ENCODE measurements at places on chromosomes 16 and 17.

GRCh38 chr16:47990676-47991075 lies 165.1 kb downstream of the ABCC12 start:
- DNase-seq = no peak

GRCh38 chr16:28981517-28981916 lies 3.3 kb upstream of the LAT start:
- no peak for DNase-seq

GRCh38 chr16:75279305-75279704 lies 27.9 kb upstream of the BCAR1 start:
- DNase-seq = no peak

GRCh38 chr17:78185981-78186691 lies 716 bp downstream of the TK1 start:
- no peak for DNase-seq

DNA sequence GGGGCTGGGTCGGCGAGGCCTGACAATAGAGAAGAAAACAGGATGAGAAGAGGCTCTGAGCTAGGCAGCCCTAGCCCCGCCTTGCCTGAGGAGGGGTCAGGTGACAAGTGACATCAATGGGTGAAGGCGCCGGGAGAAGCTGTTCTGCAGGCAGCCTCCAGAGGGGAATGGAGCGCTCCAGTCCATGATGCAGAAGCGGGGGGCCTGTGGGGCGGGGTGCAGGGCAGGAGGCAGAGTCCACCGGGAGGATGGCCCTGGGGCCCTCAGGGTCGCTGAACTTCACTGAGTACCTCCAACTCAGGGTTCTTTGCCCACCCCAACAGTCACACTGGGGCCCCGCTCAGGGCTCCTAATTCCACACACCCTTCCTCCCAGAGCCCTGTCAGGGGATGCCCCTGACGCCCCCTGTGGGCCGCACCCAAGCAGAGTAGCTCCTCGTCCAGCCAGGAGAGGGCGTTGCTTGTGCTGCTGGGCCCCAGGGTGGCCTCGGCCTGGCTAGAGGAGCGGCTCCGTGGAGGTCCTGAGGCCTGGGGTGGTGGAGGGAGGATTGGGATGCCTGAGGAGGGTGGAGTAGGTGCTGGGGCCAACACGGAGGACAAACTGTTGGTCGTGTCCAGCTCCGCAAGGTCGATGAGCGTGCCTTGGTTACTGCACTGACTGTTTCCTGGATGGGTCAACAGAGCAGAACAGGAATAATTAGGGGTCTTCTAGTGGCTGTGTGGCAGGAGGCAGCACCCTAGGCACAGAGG lies 20.8 kb downstream of the GGA3 start:
- DNase-seq = peak; percentile 48

DNA sequence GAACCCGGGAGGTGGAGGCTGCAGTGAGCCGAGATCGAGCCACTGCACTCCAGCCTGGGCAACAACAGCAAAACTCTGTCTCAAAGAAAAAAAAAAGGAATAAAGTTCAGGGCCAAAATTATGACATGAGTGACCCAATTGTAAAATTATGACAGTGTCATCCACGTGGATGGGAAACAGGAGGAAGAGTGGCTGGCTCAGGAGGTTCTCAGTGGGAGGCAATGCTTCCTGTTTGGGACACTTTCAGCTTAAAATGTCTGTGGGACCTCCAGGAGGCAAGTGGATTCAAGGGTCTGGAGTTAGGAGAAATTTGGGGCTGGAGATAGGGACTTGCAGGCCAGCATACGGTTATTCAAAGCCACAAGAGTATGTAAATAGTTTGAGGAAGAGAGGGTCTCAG lies 8.0 kb upstream of the STX4 start:
- DNase-seq = no peak

DNA sequence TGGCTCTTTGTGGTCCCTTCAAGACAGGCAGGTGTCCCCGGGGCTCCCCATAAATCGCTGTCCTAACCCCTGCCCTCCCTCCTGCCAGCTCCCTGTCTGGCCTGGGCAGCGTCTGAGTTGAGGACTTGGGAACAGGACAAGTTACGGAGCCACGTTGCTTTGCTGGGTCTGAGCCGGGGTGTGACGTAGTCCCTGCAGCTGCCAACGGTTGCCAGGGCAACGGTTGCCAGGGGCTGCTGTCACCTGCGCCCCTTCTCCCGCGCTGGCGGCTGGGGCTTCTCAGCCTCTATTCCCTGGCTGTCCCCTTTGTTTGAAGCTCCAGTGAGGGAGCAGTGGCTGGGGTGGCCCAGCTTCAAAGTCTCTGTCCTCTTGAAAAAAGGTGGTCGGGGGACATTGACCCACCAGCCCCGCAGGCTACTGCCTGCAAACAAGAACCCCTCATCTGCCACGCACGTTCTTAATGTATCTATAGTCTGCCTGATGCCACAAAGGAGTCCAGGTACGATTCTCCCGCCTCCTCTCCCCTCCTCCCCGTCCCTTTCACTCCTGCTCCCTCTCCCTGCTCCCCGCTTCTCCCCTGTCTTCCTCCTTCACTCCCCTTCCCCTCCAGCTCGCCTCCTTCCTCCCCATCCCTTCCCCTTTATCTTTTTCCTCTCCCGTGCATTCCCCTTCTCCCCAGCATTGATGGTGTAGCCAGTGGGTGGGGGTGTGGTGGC lies 10.9 kb downstream of the ADGRG1 start:
- DNase-seq = no peak

DNA sequence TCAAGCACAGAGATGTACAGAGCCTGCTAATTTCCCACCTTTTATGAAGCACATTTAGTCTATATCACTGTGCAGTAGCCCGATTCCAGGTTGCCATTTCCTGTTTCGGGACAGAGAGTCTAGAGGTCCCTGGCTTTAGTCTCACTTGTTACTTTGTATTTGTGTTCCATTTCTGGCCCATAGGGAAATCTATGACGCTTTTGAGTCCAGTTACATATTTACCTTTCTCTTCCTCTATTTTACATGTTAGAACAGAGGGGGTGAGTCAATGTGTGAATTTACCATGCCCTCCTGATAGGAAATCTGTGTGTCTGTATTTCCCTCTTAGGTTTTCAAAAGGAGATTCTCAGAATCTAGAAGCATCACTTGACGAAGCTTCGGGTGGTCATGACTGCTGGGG lies 227.1 kb upstream of the ZFHX3 start:
- no peak for DNase-seq

DNA sequence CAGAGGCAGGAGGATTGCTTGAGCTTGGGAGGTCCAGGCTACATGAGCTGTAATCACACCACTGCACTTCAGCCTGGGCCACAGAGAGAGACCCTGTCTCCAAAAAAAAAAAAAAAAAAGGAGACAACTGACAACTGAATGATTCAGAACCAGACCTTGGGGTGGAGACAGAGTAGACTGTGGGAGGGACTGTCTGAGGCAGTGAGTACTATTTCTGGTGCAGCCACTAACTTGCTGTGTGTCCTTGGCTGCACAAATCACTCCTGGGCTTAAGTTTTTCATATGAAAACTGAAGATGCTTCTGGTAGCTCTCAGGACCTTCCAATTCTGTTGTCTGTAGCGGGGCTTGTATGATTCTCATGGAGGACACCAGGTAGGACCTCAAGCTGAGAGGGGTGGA lies 5.8 kb downstream of the ASB16 start:
- DNase-seq = no peak

- peak; percentile 80 for DNase-seq
These were observed 65.2 kb upstream of the SMIM36 start for GRCh38 chr17:55576237-55576995.

DNA sequence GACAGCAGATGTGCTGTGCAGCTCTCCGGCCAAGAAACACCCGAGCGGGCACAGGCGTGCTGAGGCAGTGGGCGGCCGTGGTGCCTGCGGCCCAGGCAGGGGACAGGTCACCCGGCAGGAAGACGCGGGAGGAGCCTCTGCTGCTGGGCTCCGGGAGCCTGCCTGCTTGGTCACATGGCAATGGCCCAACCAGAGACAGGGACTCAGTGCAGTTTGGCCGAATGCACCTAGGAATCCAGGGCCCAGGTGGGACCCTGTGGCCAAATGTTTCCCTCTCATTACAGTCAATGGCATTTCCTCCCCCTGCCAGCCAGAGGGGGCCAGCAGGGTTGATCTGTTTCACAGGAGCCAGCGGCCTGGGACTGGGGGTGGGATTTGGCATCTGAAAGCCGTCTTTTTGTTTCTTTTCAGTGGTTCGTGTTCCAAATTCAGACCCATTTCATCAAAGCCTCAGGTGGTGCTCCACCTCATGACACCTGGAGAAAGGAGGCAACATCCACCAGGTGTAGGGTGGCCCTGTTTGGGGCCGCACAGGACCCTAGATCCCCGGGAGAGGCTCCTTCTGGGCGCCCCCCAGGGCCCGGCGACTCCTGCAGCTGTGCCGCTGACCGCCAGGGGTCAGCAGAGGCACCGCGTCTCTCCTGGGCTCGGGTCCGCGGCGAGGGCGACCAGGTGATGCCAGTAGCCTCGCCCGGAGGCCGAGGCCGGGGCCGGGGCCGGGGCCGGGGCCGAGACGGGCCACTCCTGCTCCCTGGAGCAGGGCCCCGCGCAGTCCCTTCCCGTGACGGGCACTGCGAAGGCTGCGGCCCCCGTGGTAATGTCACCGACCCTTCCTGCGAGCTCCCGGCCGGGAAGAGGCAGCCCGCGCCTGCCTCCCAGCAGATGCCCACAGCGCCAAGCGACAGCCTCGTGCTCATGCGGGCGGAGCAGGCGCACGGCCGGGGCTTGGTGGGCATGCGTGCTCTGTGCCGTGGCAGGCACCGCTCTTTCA lies 118.5 kb downstream of the C16orf78 start:
- DNase-seq = no peak

GRCh38 chr17:29625037-29625750 lies 2.5 kb upstream of the CORO6 start:
- no peak for DNase-seq

DNA sequence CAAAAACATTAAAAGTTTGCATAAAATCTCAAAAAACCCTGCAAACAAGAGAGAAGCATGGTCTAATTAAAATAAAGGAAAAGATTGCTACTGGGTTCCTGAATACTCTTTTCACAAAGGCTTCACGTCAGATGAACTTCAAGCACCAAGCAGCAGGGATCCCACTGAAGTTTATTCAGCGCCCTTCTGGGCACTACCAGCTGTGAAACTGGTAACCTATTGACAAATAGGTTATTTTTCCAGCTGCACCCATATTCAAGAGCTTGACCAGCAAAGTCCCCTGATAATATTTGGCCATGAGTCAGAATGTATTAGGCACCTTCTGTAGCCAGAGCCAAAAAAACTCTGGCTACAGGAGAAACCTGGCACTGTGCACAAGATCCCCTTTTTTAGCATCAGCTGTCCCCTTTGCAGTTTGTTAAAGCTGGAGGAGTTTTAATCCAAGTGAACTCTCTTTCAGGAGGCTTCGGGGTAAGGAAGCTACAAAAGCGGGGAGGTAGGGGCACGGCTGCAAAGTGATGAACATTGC lies 60.3 kb downstream of the GRIN2A start:
- DNase-seq = no peak

DNA sequence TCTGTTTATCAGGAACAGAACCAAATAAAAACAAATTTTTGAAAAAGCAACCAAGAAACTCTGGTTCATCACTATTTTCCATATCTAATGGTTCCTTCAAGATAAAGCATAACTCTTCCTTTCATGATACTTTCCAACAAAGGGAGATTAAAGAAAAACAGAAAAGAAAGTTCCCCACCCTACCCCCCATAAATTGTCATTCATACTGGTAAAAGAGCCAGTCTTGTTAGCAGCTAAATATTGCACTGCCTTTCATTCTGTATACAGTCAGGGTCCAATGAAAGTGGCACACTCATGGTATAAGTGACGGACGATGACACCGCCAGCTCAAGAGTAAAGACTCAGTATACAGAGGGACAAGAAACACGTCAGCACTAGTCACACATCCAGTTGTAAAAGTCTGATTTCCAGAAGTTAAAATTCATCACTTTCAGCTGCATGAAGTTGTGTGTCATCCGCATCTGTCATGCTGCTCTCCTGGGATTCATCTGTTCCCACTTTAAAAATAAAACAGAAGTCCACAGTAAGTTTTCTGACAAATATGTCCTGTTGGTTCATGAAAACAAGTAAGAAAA lies 68.5 kb downstream of the CDC27 start:
- peak; percentile 66 for DNase-seq

- no peak for DNase-seq
These were observed 121.1 kb downstream of the SLC39A11 start for GRCh38 chr17:72971226-72971880.

DNA sequence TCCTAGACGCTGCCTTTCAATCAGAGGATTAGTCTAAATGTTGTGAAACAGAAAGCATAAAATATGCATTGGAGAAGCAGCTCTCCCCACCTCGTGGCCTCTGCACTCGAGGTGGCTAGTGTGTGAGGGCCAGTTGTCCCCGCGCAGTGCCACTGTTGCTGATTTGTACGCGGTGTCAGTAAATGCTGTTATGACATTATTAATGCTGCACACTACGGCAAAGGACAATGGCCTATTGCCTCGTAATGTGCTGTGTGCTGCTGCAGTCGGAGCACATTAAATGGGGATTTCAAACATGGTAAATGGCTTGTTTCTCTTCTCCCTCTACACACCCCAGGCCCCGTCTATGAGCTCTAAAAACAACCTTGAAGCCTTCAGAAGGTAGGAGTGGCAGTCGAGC lies 5.7 kb upstream of the MGAT5B start:
- DNase-seq = no peak

DNA sequence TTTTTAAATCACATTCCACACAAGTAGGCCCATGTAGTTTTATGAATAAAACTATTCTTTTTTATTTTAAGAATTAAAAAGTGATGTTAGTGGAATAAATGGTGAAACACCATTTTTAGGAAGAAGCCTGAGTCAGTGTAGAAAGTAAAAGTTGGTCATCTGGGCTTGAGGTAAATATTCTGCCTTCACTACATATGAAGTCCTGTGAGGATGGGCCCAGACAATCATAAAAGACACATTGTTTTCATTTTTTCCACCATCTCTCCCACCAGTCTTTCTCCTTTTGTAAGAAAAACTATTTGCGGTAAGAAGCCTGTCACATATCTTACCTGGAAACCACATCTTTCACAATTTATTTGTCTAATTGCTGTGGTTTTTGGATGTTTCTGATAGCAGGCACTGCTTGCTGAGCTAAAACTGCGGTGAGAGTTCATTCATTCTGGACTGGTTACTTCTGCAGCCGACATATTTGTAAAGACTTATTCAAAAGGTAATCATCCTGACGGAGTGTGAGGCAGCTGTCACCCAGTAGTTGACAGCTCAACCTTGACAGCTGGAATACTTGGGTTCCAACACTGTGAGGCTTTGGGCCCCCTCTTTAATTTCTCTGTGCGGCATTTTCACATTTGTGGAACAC lies 10.6 kb upstream of the RFFL start:
- no peak for DNase-seq

DNA sequence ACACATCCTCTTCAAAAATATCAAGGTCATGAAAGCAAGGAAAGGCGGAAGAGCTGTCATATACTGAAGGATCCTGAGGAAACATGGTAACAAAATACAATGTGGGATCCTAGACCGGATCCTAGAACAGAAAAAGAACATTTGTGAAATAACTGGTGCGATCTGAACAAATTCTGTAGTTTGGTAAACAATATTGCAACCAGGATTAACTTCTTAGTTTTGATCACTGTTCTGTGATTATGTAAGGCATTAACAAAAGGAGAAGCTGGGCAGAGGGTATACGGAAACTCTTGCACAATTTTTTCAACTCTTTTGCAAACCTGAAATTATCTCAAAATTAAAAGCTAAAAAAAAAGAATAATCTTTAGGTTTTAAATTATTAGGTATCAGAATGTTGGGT lies 109.7 kb downstream of the TRIM37 start:
- no peak for DNase-seq

Data from SJSA1 (cell line).